ENCODE measurements at places on chromosomes 11 and 22.

DNA sequence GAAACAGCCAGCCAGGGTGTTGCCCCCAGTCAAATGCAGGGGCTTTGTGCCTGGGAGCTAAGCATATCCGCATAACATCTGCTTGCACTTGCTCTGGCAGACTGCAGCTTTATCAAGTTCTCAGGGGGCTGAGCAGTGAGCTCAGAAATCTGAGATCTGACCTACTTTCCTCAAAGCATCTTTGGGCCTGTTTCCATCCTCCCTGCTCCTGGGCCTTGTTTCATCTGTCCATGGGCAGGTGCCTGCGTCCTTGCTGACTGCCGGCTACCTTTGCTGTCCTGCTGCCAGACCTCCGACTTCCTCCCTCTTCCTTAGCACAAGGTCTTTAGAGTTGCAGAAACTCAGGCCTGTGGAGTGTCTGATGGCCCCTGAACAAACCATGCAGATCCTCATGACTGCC lies 131.2 kb upstream of the B3GAT1 start:
- DNase-seq = no peak

DNA sequence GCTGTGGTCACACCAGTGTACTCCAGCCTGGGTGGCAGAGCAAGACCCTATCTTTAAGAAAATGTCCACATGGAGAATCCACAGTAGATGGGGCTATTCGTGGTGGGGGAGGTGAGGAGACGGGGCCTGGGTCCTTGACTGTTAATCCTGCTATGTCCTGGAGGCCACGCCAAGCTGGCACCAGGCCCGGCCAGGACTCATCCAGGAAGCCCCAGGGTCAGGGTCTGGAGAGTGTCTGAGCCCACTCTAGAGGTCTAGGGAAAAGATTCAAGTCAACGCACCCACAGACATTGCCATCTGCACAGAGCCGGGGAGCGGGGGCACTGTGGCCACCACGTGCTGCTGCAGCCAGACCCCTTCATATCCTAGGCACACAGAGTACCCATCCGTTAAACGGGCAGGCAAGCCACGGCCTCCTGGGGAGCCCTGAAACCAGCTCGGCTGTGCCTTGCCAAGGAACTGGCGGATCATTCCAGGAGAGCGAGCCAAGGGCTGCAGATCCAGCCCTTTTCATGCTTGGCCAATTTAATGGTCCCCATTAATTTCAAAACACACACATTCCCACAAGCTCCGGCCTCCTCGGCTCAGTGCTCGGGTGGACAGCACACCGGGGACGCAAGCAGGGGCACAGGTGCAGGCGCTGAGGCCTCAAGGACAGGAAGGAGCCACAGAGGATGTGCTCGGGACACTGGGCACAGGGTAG lies 24.7 kb downstream of the MACROD1 start:
- DNase-seq = no peak

- DNase-seq = no peak
Measured at GRCh38 chr11:91124363-91124762, 901.5 kb upstream of the CHORDC1 start.

- DNase-seq = no peak
Measured at GRCh38 chr11:9057888-9058287, 33.5 kb downstream of the SCUBE2 start.

DNA sequence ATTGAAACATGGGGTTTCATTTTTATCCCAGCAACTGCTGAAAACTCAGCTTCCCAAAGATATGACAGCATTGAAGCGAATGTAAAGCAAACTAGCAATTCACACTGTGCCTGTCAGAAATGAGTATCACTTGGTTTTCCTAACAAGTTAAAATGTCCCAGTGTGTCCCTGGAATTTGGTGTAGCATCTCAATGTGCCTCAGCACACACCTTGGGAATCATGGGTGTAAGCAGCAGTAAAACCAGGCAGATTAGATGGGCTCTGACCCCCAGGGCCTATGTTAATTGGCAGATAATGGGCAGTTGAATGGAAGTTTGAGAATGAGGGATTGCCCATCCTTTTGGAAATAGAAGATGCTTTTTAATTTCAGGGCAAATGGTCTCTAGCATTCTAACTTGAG lies 784.9 kb upstream of the LRRC4C start:
- no peak for DNase-seq

GRCh38 chr11:119056421-119056999 lies 495 bp downstream of the HYOU1 start:
- DNase-seq = peak; percentile 7

- no peak for DNase-seq
Measured at GRCh38 chr11:117633186-117633754, 163.7 kb downstream of the DSCAML1 start.

GRCh38 chr22:17964156-17964555 lies 60.2 kb downstream of the MICAL3 start:
- DNase-seq = no peak

GRCh38 chr11:91086028-91086427 lies 863.2 kb upstream of the CHORDC1 start:
- DNase-seq = no peak

- no peak for DNase-seq
Measured at GRCh38 chr11:117657794-117658193, 139.2 kb downstream of the DSCAML1 start.

DNA sequence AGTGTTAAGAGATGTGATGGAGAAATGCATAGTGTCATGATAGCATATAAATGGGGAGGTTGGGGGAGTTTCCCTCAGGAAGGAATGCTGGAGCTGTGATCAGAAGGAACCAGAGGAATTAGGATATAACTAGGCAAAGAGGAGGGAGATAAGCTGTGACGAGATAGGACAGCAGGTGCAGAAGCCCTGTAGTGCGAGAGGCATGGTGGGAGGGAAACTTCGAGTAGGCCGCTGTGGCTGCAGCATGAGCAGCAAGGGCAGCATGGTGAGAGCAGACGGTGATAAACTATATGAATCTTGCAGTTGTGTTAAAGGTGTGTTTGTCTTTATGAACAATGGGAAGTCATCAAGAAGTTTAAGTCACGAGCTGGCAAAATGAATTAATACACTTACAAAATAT lies 109.9 kb downstream of the EMSY start:
- no peak for DNase-seq

DNA sequence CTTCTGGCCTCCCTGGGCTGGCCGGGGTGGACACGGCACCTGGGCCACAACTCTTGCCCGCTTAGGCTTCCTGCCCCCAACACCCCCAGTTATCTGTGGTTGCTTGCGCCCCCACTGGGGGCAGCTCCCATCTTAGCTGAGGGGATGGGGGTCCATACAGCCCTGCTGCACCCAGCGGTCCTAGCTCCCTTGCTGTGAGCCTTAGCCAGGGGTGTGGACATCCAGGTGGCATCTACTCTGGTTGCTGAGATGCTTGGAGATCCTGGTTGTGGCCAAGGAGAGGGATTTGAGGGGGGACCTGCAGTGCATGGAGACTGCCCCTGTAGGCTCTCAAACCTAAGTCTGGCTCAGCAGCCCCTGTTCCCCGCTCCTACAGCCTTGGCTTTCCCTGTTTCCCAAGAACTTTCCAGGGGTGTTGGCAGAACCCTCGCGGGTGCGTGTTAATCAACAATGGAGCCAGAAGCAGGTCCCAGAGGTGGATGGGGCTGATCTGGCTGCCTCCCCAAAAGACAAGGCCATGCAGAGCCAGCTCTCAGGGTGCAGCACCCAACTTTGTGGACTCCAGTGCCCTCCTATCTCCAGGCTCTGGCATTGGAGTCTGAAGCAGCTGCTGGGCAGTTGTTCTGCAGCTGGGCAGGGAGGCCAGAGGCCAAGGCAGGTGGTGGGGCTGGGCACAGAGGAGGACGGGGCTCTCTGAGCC lies 3.3 kb downstream of the KCNQ1 start:
- no peak for DNase-seq

GRCh38 chr22:47059076-47059475 lies 296.6 kb downstream of the TBC1D22A start:
- no peak for DNase-seq

DNA sequence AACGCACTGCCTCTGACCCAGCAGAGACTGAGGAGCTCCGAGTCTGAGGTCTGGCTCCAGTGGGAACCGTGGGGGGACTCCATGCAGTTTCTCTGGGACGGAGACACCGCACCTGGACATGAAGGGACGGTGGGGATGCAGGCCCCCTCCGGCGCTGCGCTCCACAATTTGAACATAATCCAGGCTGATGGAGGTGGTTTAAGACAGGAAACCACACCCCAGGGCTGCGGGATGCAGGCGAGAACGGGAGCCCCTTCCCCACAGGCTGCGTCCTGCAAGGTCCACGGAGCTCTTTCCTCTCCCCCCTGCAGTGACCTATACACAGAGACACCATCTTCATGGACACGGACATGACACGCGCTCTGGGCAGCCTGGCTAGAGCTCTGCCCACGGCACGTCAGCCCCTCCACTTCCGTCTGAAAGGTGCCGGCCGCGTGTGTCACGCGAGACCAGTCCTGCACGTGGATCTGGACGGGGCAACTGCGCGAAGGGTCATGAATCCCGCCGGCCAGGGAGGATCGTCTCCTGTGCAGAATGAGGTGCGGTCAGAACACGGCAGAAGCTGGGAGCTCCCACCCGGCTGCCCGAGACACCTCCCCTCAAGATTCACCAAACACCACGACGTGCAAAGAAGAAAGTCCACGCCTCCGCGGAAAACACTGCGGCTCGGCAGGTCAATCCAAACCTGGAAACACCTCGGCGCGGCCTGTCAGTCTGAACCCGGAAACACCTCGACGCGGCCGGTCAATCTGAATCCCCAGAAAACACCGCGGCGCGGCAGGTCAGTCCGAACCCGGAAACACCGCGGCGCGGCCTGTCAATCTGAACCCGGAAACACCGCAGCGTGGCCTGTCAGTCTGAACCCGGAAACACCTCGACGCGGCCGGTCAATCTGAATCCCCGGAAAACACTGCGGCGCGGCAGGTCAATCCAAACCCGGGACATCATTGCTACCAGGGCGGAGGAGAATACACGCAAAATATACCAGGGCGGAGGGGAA lies 212.4 kb downstream of the BRD1 start:
- no peak for DNase-seq

DNA sequence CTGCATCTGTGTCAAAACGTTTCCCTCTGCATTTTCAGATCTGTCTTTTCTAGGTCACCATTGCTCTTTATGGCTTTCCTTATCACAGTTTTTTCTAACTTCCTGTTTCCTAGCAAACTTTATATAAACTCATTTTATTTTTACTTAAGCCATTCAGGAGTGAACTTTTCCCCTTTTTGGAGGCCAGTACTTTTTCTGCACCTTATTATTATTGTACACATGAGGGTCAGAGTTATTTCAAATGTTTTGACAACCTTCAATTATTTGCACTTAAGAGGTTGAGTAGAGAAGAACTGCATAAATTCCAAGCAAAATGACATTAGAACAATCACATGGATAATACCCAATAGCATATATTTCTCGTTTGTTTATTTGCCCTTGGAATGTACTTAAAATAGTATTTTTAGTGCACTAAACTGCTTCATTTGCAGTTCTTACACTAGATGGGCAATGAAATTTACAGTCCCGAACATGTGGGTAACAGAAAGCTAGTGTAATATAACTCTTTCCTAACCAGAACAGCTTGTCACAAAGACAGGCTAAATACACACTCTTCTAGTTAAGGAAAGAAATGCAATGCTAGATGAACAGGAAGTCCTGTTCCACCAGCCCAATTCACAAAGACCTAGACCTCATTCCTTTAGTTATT lies 79.5 kb downstream of the UBASH3B start:
- no peak for DNase-seq

DNA sequence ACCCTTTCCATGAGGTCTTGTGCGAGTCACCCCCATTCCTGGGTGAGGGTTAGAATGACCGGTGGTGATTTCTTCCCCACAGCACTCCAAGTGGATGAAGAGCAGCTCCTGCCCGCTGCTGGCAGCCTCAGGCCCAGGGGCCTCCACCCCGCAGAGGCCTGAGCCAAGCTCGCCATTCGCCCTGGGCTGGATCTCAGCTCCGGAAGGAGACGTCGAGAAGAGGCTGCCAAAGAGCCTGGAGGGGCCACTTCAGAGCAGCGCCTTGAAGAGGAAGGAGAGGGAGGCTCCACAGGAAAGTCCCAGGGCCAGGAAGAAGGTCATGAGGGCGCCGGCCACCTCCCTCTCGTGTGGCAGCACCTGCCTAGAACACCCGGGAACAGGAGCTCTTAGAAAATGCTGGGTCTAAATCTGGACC lies 8.4 kb downstream of the SLC29A2 start:
- no peak for DNase-seq

DNA sequence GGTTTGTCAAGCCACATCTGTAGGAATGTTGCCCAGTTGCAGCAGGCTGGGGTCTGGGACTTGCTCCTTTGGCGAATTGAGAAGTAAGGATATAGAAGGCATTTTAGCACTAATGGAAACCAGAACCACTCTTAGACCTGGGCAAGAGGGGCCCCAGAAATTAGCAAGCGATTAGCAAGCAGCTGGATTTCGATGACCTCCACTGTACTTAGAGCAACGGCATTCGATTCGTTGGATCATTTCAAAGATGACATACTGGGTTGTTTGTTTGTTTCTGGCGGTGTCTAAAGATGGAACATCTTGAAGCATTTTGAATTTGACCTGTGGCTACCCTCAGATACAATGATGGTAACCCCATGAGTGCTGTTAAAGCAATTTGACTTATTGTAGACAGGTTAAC lies 1.2 kb upstream of the CDPF1 start:
- DNase-seq = no peak

DNA sequence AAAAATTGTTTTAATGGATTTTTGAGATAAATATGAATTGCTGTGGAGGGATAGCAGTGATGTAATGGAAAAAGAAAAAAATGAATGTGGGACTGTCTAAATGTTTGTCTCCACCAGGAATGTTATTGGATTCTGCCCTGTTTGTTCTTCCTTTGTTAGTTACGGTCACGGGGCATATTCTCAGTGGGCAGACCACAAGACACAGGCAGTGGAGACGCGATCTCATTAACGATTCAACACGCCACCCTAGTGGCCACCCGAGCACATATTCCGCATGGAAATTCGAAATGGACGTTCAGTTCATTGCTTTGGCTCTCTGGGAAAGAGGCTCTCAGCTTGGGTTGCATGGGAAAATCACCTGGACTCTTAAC lies 151.8 kb upstream of the TTC12 start:
- DNase-seq = no peak

DNA sequence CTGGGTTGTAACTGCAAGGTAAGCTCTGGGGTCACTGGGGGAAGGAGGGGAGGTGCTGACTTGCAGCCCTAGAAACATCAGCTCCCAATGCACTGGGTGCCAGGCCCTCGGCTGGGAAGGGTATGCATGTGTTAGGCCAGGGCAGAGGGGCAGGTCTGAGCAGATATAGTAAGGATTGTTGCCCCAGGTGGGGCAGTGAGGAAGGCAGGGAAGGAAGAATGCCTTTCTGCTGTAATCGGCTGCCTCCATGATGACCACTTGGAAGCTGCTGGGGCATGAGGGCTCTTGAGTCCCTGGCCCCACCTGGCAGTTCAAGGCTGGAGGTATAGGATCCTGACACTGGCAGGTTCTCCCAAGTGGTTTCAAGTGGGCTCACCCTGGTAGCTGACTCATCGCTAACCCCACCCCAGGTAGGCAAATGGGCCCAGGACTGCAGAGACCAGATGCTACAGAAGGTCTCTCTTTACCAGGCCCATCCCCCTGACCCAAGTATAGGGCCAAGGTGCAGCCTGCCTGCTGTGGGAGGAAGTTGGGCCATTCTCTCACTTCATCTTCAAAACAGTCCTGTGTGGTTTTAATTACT lies 56.7 kb downstream of the TIMP3 start:
- no peak for DNase-seq
